ENCODE measurements at places on chromosomes 7 and 10.
A peak's percentile ranks its signal among the peaks of the same experiment; 100 is the strongest.

GRCh38 chr10:106044503-106044902 lies 1120.0 kb downstream of the SORCS1 start:
- DNase-seq: no peak

DNA sequence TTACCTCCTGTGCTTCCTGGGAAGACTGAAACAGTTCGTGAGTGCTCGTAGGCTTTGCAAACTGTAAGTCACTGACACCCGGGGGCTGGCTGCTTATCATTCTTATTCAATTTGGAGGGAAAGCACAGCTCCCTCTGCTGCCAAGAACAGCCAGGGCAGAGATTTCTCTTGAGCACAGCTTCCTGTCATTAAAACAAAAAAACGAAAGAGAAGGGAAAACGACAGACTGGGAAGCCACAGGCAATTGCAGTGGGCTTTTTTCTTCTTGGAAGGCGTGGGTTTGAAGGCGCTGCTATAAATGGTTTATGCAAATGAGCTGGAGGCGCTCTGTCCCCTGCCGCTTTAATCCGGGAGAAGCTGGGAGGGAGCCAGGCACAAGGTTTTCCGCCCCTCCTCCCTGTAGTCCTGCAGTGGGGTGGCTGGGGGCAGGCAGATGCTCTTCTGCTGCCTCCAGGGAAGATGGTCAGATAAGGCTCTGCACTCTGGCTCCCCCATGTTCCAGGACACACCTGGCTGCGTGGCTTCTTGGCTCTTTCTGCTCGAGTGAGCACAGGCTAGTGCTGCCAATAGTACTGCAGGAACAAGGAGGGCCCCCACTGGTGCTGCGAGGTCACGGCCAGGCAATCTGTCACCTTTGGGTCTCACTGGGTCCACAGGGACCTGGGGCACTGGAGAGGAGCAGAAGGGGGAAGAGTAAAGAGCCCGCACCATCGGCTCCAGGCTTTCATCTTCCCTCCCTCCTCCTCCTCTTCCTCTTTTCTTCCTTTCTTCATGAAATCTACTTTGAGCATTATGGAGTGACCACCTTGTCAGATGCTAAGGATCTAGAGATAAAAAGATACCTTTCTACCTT lies 49.5 kb downstream of the NEURL1 start:
- peak; percentile 91 for DNase-seq

DNA sequence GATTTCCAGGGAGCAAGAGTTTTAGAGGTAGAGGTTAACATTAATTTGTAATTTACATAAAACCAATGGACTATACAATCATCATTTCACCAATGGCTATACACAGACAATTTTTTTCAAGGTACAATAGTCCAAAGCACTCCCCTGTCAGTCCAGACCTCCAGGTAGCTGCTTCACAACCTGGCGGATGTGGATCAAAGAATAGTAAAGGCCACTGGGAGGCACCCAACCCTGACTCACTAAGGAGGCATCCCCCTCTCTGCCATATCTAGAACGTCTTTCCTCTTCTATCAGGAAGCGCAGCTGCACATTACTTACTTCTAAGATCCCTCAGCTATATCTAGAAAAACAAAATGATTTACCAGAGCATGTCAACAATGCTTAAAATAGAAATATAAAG lies 217.7 kb upstream of the AOAH start:
- no peak for DNase-seq

- DNase-seq: no peak
Measured at GRCh38 chr10:119691726-119692125, 34.1 kb upstream of the INPP5F start.

DNA sequence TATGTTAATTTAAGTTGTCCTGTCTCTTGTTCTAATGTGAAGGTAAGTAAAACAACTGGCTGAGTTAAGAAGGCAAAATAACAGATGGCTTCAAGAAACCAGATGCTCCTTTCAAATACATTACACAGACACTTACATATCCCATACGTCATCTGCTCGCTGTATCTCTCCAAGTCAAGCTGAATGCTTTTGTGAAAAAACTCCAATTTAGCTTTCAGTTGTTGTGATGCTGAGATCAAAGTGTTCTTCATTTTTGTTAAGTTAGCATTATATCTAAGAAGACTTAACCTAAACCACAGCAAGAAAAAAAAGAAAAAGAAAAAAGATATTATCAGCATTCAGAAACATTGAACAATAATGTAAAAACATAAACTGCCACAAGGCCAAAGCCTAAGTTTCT lies 18.5 kb upstream of the ERLIN1 start:
- DNase-seq: no peak

- no peak for DNase-seq
Measured at GRCh38 chr10:13515467-13515866, 13.3 kb downstream of the BEND7 start.

- DNase-seq: no peak
Measured at GRCh38 chr7:196283-196682, 3.9 kb downstream of the FAM20C start.

- peak; percentile 7 for DNase-seq
Measured at GRCh38 chr10:95133997-95134396, 60.0 kb upstream of the ACSM6 start.

DNA sequence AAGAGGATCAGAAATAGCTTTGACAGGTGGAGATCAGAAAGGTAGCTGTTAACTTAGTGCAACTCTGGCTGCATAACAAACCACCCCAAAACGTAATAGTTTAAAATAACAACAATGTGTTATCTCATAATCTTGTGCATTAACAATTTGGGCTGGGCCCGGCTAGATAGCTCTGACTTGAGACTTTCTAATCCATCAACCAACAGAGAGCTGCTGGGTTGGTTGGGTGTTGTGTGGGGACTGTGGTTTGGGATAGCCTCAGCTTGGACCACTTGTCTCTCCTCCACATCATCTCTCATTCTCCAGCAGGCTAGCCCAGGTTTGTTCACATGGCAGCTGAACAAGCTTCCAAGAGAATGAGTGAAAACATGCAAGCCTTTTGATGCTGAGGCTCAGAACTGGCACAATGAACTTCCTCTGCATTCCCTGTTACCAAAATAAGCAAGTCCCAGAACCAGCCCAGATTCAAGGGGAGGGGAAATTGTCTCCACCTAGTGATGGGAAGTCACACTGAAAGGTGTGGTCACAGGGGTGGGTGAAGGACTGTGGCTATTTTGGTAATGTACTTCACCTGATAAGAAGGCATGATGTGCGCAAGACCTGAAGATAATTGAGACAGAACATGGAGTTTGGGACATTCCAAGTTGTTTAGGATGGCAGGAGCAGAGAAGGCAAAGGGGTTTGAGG lies 20.4 kb upstream of the ASAH2 start:
- DNase-seq: no peak

GRCh38 chr7:127937066-127937680 lies 94.1 kb downstream of the LRRC4 start:
- DNase-seq: no peak

- peak; percentile 53 for DNase-seq
Measured at GRCh38 chr7:100865938-100866728, 1.1 kb upstream of the TRIP6 start.

DNA sequence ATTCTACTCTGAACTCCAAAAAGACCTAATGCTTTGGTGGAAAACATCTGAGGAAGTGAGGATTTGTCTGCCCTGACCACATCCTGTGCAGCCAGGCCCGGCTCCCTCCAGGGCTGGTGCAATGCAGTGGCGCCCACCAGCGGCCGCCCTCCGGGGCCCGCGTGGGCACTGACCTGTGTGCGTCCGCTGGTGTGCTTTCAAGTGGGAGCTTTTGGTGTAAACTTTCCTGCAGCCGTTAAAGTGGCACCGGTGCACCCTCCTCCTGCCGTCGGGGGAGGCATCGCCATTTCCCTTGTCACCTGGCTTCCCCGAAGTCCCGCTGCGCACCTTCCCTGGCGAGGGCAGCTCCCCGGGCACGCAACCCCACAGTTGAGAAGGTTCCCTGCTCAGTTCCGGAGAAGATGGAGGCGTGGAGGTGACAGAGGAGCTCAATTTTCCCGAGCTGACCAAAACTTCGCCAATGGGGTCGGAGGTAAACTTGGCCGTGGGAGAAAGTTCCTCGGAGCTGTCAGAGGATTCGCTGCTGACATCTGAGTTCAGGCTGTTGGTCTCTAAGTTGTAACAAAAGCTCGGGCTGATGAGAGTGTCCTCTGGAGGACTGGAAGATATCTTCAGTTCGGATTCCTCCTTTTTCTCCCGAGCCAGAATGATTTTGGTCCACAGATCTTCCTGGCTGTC lies 3.4 kb downstream of the KLF6 start:
- peak; percentile 63 for DNase-seq

DNA sequence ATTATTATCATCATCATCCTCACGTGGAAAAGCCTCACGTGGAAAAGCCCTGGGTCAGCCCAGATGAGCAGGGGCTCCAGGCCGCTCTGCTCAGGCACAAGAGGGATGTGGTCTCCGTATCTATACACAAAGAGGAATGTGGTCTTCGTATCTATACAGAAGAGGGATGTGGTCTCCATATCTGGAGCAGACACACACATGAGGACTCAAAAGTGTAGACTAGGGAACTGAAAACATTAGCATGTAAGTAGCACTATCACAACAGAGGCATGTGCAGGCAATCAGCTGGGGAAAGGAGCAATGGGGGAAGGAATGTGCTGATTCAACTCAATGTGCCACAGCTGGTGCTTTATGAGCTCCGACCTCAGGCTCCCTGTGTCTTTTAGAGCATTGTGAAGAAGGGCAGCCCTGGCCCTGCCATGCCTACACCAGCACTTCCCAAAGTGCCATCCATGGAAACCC lies 86.5 kb downstream of the PLXNA4 start:
- DNase-seq: no peak

- no peak for DNase-seq
Measured at GRCh38 chr10:75243426-75243825, 7.7 kb upstream of the COMTD1 start.

DNA sequence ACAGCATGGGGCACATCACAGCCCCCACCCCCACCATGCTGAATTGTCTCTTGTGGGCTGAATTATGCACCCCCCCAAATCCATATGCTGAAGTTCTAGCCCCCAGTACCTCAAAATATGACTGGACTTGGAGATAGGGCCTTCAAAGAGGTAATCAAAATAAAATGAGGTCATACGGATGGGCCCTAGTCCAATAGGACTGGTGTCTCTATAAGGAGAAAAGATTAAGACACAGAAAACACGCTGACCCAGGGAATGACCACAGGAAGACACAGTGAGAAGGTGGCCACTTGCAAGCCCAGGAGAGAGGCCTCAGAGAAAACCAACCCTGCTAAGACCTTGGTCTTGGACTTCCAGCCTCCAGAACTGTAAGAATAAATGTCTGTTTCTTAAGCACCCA lies 106.4 kb upstream of the ARID5B start:
- no peak for DNase-seq

- DNase-seq: peak; percentile 95
Measured at GRCh38 chr10:72272689-72273409, 875 bp upstream of the DDIT4 start.

DNA sequence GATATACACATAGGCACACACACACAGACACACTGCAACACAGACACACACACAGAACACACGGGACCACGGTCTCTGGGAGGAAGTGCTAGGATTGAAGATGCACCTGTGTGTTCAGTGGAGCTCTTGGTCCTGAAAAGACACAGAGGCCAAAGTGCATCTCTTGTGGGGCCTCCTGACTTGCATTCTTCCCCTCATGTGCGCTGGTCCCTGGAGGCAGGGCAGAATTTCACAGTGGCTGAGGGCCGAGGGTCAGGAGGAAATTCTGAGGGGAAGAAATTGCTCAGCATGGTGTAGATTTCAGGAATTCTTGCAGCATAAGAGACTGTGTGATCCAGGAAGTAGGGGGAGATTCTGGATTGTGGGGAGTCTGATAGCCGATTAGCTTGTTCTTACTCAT lies 35.9 kb downstream of the WDFY4 start:
- no peak for DNase-seq

GRCh38 chr10:103049237-103049636 lies 131.1 kb downstream of the CNNM2 start:
- DNase-seq: no peak

GRCh38 chr7:30371321-30371720 lies 86.9 kb downstream of the ZNRF2 start:
- no peak for DNase-seq

DNA sequence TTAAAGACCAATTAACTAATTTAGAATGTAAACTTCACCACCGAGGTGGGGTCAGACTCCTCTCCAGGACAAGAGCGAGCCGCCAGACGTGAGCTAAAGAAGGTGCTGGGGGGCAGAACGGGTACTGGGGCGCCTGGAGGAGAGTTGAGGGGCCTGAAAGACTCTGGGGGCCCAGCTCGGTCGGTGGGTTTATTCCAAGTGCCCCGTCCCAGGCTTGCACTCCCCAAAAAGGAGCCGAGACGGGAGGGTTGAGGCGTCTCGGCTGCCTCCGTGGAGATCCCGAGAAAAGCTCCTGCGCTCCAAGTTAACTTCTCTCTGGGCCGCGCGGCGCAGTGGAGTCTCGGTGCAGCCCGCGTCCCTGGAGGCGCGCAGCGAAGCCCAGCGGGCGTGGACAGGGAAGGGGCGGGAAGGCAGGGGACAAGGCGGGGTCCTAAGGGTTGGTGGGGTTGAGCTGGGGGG lies 553.3 kb downstream of the TFEC start:
- DNase-seq: peak; percentile 50

GRCh38 chr7:28410628-28411531 lies 1.4 kb upstream of the CREB5 start:
- peak; percentile 95 for DNase-seq

DNA sequence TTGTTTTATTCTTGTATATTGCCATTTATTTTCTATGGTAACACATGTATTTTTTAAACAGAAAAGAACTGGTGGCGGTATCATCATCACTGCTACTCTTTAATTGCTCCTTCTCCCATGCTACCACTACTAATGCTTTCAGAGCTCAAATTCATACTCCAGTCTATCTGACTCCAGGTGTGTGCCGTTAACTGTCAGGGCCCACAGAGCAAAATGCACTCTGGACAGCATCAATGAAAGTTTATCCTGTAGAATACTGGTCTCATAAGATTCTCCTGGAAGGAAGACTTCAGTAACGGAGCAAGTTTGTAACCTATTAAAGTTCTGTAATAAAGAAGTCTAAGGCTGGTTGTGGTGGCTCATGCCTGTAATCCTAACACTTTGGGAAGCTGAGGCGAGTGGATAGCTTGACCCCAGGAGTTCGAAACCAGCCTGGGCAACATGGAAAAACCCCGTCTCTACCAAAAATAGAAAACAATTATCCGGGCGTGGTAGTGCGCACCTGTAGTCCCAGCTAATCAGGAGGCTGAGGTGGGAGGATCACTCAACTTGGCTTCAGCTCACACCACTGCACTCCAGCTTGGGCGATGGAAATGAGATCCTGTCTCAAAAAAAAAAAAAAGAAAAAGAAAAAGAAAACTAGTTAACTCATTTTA lies 18.4 kb downstream of the ZNRF2 start:
- no peak for DNase-seq

- no peak for DNase-seq
Measured at GRCh38 chr10:89389254-89389653, 3.2 kb upstream of the IFIT1 start.

- DNase-seq: no peak
Measured at GRCh38 chr10:77289027-77289501, 348.5 kb downstream of the KCNMA1 start.

DNA sequence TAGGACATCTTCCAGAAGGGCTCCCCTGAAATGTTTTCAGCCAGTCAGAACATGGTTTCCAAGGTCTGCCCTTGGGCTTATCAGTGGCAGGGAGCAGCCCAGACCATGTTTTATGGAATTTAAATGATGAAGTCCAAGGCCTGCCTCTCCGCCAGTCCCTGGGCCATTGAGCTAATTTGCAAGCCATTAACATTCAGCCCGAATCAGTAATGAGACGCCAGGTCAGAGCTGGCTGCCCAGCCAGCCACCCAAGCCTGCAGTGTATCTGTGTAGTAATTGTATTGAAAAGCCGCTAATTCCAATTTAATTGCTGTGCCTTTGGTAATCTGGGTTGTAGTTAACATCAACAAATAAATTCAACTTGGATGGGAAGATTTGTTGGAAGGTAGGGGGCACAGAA lies 131.4 kb downstream of the PAXIP1 start:
- DNase-seq: no peak

GRCh38 chr7:155410431-155410830 lies 47.5 kb upstream of the EN2 start:
- DNase-seq: no peak

Data from suppressor macrophage treated with lipopolysaccharide for 1 hour (primary cell).